ENCODE measurements at places on chromosomes 4 and X.

GRCh38 chrX:148354916-148355315 lies 145.5 kb upstream of the AFF2 start:
- no peak for DNase-seq

- DNase-seq: no peak
Measured at GRCh38 chrX:119635799-119636198, 29.6 kb upstream of the NKRF start.

- DNase-seq: peak; percentile 49
Measured at GRCh38 chrX:20729416-20729815, 462.7 kb upstream of the RPS6KA3 start.

GRCh38 chr4:86529436-86529835 lies 64.7 kb upstream of the PTPN13 start:
- DNase-seq: no peak

DNA sequence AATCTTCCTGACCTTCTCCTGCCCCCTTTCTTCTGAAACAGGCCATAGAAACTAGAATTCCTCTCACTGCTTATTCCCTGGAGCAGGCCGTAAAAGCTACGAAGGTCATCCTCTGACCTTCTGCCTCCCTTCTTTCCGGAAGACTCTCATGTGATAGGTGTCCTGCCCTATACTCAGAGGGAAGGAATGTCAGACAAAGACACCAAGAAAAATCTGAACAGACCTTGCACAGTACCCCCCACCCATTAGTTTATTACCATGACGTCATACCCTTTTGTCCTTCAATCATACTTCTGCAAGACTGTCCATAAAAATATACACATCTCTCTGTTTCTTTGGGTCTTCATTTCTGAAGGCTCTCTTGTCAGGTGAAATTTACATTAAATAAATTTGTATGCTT lies 1523.9 kb downstream of the RPA4 start:
- DNase-seq: no peak

DNA sequence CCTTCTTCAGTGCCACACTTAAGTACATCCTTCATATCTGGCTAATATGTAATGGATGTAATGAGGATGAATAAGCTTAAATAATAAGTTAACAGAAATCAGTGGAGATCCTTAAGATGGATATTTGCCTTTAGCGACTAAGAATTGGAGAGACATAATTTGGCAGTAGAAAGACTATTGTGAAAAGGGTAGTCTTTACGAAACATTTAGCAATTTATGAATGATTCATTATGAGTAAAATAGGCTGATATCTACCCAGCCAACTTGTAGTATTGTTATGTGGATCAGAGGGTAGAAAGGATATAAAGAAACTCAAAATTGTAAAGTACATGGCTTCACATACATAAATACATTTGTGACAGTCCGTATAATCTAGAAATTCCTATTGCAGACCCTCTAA lies 2371.8 kb downstream of the PCDH7 start:
- no peak for DNase-seq

- DNase-seq: no peak
Measured at GRCh38 chrX:133468051-133468450, 52.8 kb upstream of the GPC4 start.

GRCh38 chrX:586351-586750 lies 44.2 kb upstream of the SHOX start:
- no peak for DNase-seq

DNA sequence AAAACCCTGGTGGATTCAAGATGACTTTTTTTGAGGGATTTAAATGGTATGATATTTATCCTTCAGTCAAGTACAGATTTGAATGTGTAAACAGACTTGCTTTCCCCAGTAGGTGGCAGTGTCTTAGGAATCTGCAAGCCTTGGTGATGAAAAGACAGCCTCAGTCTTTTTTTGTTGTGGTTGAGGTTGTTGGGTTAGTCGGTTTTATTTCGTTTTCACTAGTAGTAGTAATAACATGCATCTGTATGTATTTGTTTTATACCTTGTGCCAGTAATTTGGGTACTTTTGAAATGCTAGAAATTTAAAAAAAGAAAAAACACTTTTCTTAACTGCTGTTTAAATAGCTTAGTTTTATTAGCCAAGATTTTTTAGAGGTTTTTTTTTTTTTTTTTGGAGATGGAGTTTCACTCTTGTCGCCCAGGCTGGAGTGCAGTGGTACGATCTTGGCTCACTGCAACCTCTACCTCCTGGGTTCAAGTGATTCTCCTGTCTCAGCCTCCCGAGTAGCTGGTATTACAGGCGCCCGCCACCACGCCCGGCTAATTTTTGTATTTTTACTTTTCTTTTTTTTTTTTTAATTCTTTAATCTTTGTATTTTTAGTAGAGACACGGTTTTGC lies 39.2 kb downstream of the COPS4 start:
- peak; percentile 30 for DNase-seq

- no peak for DNase-seq
Measured at GRCh38 chr4:186161138-186161537, 30.2 kb upstream of the CYP4V2 start.

- no peak for DNase-seq
Measured at GRCh38 chr4:17577665-17578481, 875 bp downstream of the LAP3 start.

- DNase-seq: no peak
Measured at GRCh38 chr4:84167093-84167492, 332.0 kb downstream of the NKX6-1 start.

GRCh38 chr4:23034731-23035130 lies 342.0 kb downstream of the GBA3 start:
- DNase-seq: no peak

DNA sequence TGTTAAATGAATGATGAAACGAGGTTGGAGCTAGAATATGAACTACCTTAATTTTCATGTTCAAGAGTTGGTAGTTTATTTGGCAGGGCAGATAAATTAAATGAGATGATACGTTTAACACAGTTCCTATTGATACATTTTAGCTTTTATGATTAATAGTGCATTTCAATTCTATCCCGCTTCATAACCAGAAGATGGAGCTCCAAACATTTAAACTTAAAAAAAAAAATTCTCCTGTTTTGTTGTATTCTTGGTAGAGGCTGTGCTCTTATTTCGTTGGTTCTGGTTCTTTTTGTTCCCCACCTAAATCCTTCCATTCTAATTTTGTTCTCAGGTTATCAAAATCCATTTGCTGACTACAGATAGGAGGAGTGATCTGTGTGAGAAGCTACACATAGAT lies 71.8 kb upstream of the PTPN13 start:
- no peak for DNase-seq

DNA sequence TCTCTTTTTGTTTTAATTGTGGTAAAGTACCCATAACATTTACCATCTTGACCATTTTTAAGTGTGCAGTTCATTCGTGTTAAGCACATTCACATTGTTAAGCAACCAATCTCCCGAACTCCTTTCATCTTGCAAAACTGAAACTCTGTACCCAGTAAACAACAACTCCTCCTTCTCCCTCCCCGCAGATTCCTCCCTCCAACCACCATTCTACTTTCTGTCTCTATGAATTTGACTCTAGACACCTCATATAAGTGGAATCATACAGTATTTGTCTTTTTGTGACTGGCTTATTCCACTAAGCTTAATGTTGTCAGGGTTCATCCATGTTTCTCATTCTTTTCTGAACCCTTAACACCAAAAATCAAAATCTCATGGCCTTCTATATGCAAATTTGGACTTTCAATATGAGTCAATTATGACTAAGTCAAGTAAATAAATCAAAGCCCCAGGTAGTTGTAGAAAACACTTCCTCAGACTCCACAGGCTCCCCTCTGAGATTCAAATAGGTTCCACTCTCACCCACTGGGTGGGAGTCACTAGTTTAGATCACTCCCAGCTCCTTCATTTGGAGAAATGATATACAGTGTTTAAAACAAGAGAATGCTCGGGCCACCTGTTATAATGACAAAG lies 9.8 kb upstream of the RTL5 start:
- no peak for DNase-seq

DNA sequence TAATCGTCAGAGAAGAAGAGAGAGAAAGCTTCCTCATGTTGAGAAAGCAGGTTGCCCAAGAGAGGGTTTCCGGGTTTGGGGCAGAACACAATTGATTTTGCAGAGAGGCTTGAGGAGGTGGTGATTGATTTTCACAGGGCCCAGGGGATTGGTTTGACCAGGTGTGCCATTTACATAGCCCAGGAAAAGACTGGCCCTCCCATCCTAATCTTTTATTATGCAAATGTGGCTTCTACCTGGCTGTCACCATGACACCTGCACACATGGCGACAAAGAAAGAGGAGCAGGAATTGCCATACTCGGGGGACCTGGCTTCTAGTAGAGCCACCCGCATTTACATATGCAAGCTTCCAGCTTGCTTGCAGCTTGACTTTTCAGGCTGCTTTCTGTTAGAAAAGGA lies 405.3 kb downstream of the PPP4R3C start:
- DNase-seq: no peak

DNA sequence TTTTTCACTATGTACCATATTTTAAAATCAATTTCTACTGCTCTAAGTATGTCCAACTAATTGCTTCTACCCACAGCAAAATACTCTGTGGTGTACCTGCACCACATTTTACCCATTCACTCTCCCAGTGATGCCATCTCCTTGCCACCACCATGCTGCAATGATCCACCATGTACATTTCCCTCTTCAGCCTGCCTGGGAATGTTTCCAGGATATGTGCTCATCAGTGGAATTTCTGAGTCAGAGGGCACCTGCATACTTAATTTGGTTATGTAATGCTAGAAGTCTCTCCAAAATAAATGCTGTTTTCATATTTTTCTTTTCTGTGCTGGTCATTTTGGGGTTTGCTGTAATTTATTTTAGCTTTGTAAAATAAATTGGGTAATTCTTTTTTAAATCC lies 33.2 kb upstream of the OCIAD2 start:
- DNase-seq: peak; percentile 71

DNA sequence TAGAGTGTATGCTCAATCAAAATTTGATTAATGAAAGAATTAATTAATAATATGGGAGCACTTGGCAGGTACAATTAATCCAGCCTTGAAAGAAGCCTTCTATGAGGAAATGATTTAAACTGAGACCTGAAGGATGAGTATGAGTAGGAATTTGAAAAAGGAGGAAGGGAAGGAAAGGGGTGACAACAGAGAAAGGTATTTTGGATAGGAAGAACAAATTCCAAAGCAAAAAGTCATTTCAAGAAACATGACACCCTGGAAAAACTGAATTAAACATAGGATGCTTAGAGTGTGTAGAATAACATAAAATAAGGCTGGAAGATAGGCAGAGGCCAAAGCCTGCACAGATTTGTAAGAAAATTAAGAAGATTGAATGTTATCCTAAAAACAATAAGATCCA lies 29.6 kb downstream of the PHOX2B start:
- DNase-seq: peak; percentile 58

DNA sequence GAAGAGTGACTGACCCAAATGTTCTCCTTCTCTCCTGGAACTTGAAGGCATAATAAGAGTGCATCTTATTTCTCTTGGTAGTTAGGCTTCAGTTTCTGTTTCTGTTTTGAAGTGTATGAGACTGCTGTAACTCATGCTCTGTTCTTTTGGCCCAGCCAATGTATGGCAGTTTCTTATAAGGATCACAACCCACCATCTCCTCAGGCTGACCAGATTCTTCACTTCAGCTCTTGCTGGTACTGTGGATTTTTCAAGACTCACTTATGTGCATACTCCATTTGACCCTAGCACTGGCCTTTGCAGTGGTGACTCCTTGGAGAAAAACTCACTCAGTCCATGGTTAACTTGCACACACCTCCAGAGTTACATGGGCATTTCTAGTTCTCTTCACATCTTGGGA lies 9.6 kb upstream of the YTHDC1 start:
- no peak for DNase-seq

DNA sequence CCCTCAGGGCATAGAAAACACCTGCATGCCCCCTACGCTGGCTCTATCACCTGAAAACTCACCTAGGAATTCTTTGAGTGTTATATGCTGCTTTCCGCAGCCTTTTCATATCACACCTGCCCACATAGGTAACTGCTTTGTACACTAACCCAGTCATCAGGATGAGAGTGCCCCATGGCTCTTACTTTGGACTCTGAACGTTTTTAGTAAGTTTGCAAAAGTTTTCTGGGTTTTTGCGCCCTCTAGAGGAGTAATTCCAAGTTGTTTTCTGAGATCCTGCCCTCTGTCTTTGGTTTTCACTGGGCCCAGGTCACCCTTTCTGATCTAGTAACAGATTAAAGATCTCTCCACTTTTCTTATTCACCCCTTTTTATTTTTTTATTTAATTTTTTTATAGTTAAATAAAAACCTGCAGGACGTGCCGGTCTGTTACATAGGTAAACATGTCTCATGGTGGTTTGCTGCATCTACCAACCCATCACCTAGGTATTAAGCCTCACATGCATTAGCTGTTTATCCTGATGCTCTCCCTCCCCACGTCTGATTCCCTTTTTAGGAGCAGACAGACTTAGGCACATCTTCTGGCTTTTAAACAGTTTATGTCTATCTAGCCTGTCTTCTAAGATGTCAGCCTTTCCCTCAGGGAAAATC lies 139.2 kb downstream of the NWD2 start:
- DNase-seq: no peak

DNA sequence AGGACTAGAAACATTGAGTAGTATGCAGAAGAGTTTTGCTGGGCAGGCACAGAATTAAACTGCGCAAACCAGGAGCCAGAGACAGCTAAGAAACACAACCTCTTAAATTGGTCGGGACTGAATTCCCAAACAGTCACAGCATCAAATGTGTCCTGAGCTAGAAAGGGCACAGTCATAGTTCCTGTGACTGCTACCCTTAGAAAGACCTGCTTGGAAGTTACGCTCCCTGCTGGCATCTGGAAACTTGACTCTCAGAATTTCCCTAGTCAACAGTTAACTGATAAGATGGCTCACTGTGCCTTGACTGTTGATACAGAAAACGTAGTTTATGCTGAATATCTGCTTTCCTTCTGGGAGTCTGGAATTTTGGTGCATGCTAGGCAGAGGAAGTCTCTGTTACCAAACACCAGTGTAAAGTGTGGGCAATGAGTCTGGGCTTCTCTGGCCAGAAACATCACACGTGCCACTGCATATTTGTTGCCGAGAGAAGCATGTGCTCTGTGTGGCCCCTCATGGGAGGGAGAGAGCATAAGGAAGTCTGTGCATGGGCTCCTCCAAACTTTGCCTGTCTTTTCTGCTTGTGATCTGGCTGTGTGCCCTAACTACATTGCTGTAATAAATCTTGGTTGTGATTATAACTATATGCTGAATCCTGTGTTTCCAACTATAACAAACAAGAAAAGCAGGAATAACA lies 11.6 kb upstream of the EOLA2 start:
- DNase-seq: no peak

- DNase-seq: peak; percentile 64
Measured at GRCh38 chrX:46444011-46444410, 101.2 kb downstream of the ZNF674 start.

DNA sequence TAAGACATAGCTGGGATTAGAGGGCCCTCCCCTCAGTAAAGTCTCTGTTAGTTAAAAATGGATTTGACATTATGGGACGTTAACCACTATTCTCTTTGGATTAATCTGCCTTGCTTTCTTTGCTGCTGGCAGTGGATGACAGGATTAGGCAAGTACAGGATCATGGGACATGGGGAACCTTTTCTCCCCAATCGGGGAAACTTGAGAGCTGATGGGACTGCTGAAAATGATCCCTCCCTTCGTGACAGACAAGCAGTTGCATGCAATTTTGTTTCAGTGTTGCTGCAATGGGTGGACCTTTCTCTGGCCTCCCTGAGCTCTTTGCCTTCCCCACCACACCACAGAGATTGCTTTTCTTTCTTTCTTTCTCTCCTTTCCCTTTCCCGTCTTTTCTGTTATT lies 120.2 kb upstream of the BANK1 start:
- DNase-seq: no peak

All from HS-5 (cell line).